ENCODE measurements at places on chromosomes 13 and 19. TPM values are rescaled to one million over a fixed set of nuclear protein-coding genes. Genes with fewer than 3 reads are reported as not detected.

Gene RNF17
- not detected for total RNA-seq

Gene OVOL3
- not detected for total RNA-seq

Gene ZNF546
- total RNA-seq = 4.9 TPM

Gene PLIN5
- 0.33 TPM for total RNA-seq

Gene CATSPERD
- not detected for total RNA-seq

Gene RDH8
- not detected for total RNA-seq

Gene ZNF429
- total RNA-seq = 3.3 TPM

Gene ZNF547
- total RNA-seq = 2.9 TPM

Gene ZNF91
- 19.6 TPM for total RNA-seq

Gene LPAR6
- 28.9 TPM for total RNA-seq

Gene PEG3
- total RNA-seq = 0.33 TPM

Gene HMG20B
- 83.5 TPM for total RNA-seq

Gene TBXA2R
- 1.7 TPM for total RNA-seq

Gene KIR3DL1
- not detected for total RNA-seq

Gene OR1I1
- total RNA-seq = not detected

Gene TMEM221
- total RNA-seq = not detected

Gene LGI4
- 0.10 TPM for total RNA-seq

Gene ICAM1
- total RNA-seq = 45.2 TPM

Gene NLRP11
- total RNA-seq = under 0.01 TPM

Data from vein endothelial cell (primary cell).